ENCODE measurements at places on chromosomes 12 and 14. TPM values are rescaled to one million over a fixed set of nuclear protein-coding genes. Genes with fewer than 3 reads are reported as not detected.

GRCh38 chr12:74619884-74620283, 82.2 kb downstream of the ATXN7L3B start:
- no peak overlapping the region for H3K4me3 ChIP-seq
- H3K27ac ChIP-seq = no peak overlapping the region
- peak; percentile 62 for DNase-seq
- no peaks in the 10 kb centered on the region for H3K36me3 ChIP-seq
- H3K4me1 ChIP-seq = peaks cover 14% of the 10 kb centered on the region
- H3K27me3 ChIP-seq = no peaks in the 10 kb centered on the region

DNA sequence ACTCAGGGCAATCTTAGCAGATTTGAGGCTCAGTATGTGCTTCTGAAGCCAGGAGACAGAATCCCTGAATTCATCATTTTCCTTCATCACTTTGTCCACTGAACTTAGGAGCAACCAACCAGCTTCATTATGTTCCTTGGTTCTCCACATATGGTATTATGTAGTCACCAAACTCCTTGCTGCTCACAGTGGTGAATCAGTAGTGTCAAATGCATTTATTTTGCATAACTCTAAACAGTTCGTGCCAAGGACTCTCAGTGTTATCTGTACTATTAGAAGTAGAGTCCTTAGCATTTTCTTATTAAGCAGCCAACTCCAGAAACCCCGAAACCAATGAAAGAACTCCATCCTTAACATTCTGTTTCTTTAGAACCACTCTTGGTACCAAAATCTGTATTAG, 466.9 kb upstream of the RGS6 start:
- H3K4me3 ChIP-seq = no peak overlapping the region
- no peak overlapping the region for H3K27ac ChIP-seq
- no peaks in the 10 kb centered on the region for H3K27me3 ChIP-seq
- DNase-seq = no peak
- H3K4me1 ChIP-seq = no peaks in the 10 kb centered on the region

DNA sequence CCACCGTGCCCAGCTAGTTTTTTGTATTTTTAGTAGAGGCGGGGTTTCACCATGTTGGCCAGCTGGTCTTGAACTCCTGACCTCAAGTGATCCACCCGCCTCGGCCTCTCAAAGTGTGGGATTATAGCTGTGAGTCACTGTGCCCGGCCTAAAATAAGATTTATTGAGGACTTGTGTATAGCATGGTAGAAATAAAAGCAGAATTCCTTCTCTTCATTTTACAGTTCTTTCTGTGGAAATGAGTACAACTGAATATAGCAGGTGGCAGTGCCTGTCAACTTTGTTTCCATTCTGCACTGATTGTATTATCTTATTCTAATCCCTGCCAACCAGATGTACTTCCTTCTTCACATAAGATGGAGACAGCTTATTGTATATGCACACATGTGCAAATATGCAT, 41.0 kb downstream of the DIP2B start:
- peaks cover 70% of the 10 kb centered on the region for H3K4me1 ChIP-seq
- no peaks in the 10 kb centered on the region for H3K36me3 ChIP-seq
- peak overlapping the region; percentile 33 for H3K27ac ChIP-seq
- H3K4me3 ChIP-seq = no peak overlapping the region
- DNase-seq = no peak

DNA sequence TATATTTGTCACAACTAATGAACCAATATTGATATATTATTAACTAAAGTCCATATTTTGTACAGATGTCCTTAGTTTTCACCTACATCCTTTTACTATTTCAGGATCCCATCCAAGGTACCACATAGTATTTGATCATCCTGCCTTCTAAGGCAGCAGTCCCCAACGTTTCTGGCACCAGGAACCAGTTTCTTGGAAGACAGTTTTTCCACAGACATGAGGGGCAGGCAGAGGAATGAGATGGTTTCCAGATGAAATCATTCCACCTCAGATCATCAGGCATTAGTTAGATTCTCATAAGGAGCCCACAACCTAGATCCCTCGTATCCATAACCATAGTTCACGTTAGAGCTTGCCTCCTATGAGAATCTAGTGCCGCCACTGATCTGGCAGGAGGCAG, 82.8 kb upstream of the BCL2L14 start:
- H3K27ac ChIP-seq = no peak overlapping the region
- H3K4me3 ChIP-seq = no peak overlapping the region
- H3K4me1 ChIP-seq = no peaks in the 10 kb centered on the region
- no peaks in the 10 kb centered on the region for H3K36me3 ChIP-seq
- DNase-seq = no peak

Gene CSRP2
- total RNA-seq = 31.4 TPM

DNA sequence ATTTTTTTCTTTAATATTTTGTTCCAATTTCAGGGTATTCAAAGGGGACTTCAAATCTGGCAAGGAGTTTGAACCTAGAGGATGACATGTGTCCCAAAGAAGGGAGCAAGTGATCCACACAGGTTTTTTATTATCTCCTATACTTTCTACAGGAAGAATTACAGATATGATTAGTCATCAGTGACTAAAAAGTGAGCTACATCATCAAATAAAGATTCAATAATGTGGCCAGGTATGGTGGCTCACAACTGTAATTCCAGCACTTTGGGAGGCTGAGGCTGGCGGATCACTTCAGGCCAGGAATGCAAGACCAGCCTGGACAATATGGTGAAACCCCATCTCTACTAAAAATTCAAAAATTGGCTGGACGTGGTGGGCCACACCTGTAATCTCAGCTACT, 24.2 kb downstream of the GLT8D2 start:
- H3K4me1 ChIP-seq = no peaks in the 10 kb centered on the region
- H3K27me3 ChIP-seq = no peaks in the 10 kb centered on the region
- no peak overlapping the region for H3K4me3 ChIP-seq
- H3K27ac ChIP-seq = no peak overlapping the region

- DNase-seq = no peak
- peaks cover 18% of the 10 kb centered on the region for H3K4me1 ChIP-seq
- H3K4me3 ChIP-seq = no peak overlapping the region
- H3K27ac ChIP-seq = no peak overlapping the region
- H3K27me3 ChIP-seq = no peaks in the 10 kb centered on the region
Measured at GRCh38 chr14:89469210-89470198, 52.5 kb upstream of the FOXN3 start.

DNA sequence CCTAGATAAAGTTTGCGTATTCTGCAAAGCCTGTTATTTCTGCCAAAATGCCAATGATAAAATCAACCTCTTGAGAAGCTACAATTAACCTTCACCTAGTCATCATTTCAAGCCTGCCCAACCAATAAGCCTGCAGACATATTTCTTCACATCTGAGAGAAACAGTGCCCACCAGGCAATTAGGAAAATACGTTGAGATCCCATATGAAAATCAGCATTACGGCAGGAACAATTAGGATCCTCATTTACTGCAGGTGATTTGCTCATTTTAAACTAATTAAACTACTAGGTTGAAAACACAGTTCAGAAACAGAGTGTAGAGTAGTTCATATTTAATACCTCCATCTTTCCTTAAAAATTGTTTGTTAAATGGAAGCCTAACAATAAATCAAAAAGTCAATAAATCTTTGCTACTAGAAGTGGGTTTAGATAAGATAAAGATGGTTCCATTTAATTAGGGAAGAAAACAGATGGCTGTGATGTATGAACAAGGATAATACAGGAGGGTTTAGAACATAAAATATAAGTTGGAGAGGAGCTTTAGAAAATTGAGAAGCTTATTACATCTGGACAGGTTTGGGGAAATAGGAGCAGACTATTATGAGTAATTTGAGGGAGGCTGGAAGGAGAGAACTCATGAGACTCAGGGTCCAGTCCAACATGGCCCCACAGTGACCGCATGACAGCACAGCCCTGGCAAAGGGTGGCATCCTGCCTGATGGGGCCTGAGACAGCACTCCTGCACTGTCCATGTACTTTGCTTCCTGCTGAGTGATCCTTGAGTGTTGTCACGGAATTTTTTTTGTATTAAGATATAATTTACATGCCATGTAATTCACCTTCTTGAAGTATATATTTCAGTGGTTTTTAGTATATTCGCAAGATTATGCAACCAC, 26.9 kb upstream of the PYGL start:
- no peaks in the 10 kb centered on the region for H3K27me3 ChIP-seq
- H3K36me3 ChIP-seq = no peaks in the 10 kb centered on the region
- no peak overlapping the region for H3K4me3 ChIP-seq
- no peaks in the 10 kb centered on the region for H3K4me1 ChIP-seq

GRCh38 chr12:89544681-89545184, 18.9 kb upstream of the POC1B start:
- H3K27ac ChIP-seq = no peak overlapping the region
- no peaks in the 10 kb centered on the region for H3K27me3 ChIP-seq
- peaks cover 16% of the 10 kb centered on the region for H3K4me1 ChIP-seq
- H3K36me3 ChIP-seq = peaks cover 6% of the 10 kb centered on the region
- H3K4me3 ChIP-seq = no peak overlapping the region
- peak; percentile 56 for DNase-seq

- H3K4me1 ChIP-seq = peaks cover 10% of the 10 kb centered on the region
- no peaks in the 10 kb centered on the region for H3K27me3 ChIP-seq
- H3K4me3 ChIP-seq = no peak overlapping the region
- H3K27ac ChIP-seq = no peak overlapping the region
Measured at GRCh38 chr12:49578471-49579112, 10.7 kb upstream of the MCRS1 start.

Gene A2ML1
- total RNA-seq = under 0.01 TPM

Gene CD27
- total RNA-seq = not detected

Measured in stomach (tissue), 19 donors.